Femur (tissue), 1 donor: ENCODE measurements at places on chromosomes 6 and 20.
A peak's percentile ranks its signal among the peaks of the same experiment; 100 is the strongest.

GRCh38 chr6:81896525-81897503, 144.3 kb upstream of the TENT5A start:
- no peak for DNase-seq

GRCh38 chr20:63740070-63740626, 572 bp downstream of the SLC2A4RG start:
- peak; percentile 73 for DNase-seq

DNA sequence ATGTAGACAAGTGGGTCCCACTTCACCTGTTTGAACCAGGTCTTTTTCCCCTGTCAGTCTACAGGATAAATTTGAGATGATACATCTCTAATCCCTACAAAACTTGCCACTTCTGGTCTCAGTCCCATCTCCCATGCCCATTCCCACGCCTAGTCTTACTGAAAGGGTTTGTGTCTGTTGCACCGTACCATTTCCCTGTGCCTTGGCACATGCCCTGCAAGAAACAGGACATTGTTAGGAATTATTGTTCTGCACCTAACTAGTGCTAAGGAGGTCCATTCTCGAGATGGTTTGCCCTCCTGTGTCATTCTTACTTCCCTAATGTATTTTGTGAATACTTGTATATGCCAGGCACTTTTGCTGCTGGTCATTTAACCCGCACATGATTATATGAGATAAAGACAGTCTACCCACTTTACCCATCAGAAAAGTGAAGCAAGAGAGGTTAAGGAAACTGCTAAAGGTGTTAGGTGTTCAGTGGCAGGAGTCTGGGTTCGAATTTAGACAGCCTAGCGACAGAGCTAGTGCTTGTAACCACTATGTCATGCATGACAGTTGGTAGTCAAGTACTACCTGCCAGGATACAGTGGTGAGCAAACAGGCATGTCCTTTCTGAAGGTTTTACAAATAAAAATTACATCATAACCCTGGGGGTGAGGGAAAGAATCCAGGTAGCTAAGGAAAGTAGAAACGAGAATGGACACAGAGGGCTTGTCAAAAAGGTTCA, 12.7 kb downstream of the FAM217A start:
- DNase-seq, result no peak

DNA sequence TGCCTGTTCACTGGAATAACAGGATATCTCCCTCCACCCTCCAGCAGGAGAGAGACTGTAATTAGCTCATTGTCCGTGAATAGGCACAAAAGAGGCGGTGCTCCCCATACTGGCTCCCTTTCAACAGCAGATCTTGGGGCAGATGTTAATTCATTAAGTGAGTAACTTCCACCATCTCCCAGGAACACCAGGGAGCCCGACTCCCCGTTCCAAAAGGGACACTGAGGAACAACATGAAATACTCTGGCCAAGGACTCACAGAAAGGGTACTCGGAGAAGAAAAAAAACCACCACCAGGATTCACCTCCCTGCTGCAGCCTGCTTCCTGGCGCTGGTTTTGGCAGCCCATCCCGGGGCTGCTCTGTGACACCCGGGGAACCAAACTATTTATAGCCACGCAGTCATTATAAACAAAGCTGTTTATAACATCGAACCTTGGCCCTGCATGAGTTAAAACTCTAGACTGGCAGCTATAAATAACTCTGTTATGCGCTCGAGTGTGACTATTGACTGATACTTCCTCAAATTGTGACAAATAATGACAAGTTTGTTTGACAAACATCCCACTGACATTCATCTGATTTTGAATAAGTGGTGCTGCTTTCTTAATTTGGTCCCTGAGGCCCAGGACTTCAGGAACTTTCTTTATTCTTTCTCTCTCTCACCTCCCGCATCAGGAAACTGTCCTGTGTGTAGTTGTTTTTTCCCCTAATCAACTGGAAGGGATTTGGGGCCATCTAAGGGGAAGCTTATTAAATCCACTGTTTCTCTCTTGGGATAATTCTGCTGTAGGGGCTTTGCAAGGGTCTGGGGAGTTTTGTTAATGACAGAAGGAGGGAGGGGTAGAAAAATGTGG, 521.6 kb downstream of the CD83 start:
- DNase-seq, result peak; percentile 46

DNA sequence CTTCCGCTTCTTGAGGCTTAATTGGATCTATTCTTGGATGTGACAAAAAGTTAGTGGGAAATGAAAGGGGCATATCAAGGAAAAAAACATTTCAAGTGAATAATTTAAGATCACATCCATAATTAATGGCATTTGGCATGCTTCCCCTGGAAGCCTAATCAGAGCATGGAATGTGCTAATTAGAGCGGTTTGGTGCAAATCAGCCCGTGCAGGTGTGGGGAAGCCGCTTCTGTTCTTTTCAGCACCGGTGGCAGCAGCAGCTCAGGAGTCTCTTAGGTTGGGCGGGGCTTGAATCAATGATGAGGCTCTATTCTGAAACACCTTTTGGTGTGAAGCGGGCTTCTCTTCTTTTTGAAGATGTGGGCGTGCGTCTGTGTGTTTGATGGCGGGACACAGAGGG, 301.2 kb downstream of the LRFN2 start:
- no peak for DNase-seq

DNA sequence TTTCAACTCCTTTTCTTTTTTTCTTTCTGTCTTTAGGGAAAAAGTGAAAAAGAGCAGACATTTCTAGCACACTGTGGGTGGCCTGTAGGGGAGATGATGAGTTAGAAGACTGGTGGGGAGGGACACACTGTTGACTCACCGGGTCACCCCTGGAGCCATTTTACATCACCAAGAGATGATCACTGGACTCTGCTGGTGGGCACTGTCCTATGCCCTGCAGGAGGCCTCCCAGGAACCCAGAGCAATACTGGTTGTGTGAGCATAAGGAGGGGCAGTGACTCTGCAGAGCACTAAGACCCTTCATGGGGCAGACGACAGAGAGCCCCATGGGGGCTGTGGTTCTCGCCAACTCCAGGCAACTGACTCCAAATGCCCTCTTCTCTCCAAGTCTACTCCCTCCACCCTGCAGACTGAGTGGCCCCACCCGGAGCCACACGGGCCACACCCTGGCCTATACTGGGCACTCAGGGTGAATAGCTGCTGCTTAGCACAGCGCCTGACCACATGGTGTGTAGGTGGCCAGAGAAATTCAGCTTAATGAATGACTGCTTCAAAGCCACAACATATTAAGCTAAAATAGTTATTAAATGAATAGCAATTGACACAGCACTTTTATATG, 177.5 kb downstream of the CDC5L start:
- peak; percentile 55 for DNase-seq

- peak; percentile 59 for DNase-seq
Observed at GRCh38 chr6:13485923-13486562, 1.4 kb downstream of the GFOD1 start.

DNA sequence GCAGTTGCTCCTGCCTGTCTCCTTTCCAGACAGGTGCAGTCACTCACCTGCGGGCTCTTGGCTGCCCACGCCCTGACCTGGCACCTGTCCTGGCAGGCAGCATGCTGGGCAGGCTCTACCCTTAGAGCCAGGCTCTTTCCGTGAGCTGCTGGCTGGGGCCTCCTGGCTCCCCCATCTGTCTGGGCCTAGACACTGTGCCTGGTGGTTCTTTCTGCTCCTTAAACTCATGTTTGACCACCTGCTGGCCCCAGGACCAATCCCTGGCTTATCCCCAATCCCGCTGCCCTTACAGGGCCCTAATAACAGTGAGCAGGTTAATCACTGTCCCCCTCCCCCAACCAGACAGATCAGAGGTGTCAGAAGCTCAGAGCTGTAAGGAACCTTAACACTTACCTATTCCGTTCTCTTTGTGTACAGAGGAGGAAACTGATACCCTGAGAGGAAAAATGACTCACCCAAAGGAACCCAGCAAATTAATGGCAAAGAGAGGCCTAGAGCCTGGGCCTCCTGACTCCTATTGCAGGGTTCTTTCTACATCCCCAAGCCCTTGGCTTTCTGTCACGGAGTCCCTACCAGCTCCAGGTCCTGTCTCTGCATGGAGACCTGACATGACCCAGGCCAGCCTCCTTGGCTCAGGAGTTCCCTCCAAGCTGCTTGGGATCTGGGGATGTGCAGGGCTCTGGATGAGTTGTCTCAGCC, 54.7 kb downstream of the RAB44 start:
- no peak for DNase-seq
